GM12891 (cell line): ENCODE measurements at places on chromosomes 12 and 14.

DNA sequence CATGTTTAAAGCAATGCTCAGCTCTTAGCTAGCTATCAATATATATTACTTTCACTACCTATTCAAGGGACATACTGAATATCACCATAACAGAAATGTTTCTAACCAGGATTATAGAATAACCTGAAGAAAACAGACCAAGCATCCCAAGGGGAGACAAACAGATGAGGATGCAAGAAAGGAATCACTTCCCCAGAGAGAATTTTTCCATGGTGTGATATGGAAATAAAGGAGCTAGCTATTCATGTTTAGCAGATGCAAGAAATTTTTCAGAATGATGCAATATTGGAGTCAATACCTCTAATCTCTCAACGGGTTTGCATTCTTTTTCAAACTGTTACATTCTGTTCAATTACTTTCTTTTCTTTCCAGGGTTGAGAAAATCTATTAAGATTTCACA, 538.9 kb upstream of the FLRT2 start:
- no peak for DNase-seq

- DNase-seq, result no peak
Measured at GRCh38 chr14:39025810-39026627, 77.0 kb downstream of the SEC23A start.

DNA sequence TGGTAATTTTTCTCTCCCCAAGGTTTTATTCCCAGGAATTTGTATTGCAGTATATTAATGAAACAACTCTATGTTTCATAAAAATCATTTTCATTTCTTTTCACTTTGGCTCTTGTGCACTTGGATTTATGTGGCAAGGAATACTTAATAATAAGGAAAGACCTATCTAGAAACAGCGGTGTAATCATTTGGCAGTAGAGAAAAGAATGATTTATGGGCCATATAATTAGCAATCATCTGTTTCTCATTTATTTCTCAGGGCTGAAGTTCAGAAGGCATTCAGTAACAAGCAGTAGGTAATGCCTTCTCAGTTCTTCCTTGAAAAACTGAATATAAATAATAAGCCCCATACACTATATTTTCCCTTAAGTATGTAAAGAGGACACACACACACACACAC, 172.6 kb downstream of the ANO4 start:
- DNase-seq, result no peak

DNA sequence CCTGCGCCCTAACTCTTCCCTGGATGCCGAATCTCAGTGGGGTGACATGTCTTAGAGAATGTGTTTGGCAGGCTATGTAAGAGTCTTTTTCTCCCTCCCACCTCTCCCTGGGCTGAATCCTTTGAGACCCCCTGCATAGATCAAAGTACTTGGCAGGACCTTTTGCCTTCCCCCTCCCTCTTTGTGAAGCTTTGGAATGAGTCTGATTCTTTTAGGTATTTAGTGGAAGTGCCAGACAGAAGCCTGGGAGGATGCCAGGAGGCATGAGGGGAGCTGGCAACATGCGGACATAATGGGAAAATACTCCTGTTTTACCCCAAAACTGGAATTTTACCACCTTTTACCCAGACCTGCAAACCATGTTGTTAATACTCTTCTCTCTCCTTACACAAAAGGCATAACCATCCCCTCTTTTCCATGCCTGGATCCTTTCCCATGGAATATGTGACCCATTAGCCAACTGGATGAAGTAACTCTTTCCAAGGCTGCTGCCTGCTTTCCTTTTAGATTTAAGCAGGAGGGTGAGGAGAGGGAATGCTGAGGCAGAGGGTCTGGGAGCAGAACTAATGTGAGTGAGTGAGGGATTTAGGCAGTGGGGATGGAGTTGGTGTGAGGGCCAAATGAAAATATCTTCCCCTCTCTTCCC, 41.7 kb downstream of the TTLL5 start:
- DNase-seq, result no peak

DNA sequence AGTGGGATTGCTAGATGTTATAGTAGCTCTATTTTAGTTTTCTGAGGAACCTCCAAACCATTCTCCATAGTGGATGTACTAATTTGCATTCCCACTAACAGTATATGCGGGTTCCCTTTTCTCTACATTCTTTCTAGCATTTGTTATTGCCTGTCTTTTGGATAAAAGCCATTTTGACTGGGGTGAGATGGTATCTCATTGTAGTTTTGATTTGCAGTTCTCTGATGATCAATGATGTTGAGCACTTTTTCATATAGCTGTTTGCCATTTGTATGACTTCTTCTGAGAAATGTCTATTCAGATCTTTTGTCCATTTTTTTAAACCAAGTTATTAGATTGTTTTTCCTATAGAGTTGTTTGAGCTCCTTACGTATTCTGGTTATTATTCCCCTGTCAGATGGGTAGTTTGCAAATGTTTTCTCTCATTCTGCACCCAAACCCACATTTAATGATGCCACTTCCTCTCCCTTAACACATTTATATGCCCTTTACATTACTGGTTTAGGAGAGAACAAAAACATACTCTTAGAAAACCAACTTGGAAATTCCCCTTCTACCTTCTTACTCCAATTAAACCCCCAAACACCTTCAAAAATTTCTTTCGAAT, 48.2 kb downstream of the NELL2 start:
- DNase-seq, result no peak

DNA sequence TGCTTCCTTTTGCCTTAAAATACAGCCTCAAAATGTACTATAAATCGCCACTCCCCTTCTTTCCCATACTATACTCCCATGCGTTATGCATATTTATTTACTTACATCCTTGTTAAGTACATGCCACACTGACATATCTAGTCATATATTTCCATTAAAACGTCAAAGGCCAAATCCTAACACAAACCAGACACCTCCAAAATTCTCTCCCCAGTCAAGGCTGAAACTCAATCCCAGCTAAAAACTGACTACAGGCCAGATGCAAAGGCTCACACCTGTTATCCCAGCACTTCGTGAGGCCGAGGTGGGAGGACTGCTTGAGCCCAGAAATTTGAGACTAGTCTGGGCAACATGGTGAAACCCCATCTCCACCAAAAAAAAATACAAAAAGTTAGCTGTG, 5.7 kb upstream of the CAND1 start:
- DNase-seq, result no peak

DNA sequence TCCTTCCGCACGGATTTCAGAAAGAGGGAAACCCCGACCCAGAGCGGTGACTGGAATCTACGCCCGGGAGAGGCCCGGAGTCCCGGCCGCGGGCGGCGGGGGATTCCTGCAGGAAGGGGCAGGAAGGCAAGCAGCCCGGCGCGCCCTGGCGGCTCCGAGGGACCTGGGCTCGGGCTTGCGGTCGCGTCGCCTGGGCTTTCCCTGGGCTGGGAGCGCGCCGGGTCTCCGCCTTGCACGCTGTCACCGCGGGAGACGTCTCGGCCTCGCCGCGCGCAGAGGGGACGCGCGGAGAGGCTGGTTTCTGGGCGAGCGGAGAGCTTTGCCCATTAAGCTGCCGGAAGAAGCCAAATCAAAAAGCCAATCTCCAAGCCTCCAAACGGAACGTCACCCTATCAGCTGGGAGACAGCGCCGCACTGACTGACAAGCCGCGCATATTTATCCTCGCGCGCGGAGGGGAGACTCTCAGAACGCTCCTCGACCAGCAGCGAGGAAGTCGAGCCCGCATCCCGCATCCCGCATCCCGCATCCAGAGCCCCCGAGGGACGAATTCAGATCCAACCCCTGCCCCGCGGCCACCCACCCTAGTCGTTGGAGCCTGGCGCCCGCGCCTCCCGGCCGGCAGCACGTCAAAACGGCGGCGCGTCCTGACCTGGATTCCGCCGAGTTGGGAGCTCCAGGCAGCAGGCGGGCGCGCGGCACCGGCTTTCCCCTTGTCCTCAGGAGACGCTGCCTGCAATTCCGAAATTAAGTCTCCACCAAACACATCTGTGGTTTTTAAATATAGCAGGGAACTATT, at the start of gene SLC8A3:
TSS of gene SLC8A3 (minus strand) at position 293 of the 797 bp plus-strand sequence. CDS start 20,529 bp downstream, outside the sequence.
- DNase-seq, result peak; percentile 51

DNA sequence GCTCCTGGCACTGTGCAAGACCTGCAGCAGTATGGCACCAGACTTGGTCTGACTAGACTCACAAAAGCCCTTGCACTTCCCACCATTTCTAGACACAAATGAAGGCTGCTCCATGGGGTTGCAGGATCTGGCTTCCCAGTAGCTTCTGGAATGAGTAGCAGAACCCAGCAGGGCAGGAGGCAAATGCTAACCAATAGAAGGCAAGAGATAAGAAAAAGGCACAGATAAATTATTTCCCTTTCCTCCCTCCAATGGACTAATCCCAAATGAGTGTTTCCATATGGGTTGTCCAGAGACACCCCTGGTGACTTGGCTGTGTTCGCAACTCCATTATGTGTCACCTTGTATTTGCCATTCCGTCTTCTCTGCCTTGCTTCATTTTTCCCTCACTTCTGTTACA, 49.7 kb downstream of the KIF21A start:
- no peak for DNase-seq

DNA sequence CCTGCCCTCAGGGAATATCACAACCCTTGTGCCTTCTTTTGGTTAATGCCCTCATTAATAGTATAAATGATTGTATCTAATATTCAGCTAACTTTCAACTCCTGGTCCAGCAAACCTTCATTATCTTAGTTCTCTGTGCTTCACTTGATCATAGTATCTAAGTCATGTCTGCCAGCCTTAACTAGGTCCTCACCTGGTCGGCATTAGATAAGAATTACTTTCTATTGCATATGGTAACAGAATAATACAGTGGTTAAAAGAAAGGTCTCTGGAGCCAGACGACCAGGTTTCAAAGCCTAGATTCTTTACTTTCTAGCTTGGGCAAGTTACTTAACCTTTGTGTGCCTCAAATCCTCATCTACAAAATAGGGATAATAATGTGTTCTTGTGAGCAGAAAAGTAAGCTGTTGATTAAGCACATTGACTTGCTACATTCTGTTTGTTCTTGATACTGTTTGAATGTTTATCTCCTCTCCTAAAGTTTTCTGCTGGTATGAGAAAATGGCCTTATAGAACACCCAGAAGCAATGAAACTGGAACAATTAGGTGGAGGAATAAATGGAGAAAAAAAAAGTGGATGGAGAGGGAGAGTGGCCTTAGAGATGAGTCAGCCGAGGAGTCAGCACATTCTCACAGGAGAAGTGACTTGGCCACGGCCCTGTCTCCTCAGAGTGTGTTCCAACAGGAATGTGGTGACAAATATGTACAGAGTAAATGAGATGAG, 176.1 kb downstream of the SLC25A21 start:
- no peak for DNase-seq
